HS-5 (cell line): ENCODE measurements at places on chromosomes 12 and 14.
A peak's percentile ranks its signal among the peaks of the same experiment; 100 is the strongest.

- DNase-seq = peak; percentile 84
Observed at GRCh38 chr12:116864371-116865160, 16.7 kb downstream of the HRK start.

DNA sequence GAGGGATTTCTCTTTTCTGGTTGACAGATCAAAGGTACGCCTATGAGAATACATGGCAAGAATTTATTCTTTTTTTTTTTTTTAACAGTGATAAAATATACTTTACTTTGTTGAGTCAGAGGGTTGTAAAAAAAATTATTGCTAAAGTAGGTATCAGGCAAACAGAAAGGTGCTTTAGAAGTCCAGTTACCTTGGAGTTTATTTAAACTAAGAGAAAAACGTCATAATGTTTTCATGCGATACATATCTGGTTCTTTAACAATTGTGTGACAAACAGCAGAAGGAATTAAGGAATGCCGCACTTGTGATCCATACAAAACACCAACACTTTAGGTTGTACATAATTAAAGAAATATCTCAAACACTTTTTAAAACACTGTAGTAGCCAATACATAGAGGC, 94.2 kb downstream of the BORCS5 start:
- DNase-seq = no peak

DNA sequence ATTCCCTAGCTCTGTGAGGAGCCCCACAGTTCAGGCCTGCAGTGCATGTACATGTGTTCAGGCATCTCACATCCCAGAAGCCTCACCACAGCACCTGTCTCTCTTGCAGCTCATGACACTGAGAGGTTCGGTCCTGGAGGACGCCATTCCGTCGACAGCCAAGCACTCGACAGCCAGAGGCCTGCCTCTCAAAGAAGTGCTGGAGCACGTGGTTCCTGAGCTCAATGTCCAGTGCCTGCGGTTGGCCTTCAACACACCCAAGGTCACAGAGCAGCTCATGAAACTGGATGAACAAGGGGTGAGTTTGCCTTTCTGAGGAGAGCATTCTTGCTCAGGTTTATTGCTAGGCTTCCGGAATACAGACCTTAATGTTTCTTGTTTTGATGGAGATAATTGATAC, 308.3 kb upstream of the RGS6 start:
- no peak for DNase-seq

GRCh38 chr12:4145990-4146859, 127.3 kb upstream of the CCND2 start:
- DNase-seq = no peak

- no peak for DNase-seq
Observed at GRCh38 chr14:90607141-90607540, 209.1 kb downstream of the TTC7B start.

DNA sequence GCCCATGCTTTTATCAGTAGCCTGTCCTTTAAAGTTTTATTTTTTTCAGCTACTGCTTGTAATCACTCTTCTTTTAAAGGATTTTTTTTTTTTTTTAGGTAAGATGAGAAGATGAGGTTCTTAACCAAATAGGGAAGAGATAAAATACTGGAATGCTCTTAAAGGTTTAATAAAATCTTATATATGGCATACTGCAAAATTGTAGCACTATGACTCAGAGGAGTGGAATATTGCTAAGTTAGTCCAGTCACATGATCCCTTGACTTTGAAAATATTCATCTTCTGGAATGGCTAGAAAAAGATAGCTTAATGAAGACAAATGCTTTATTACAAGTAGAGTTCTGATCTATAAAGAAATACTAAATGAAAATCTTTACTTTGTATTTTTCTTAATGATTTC, 116.6 kb downstream of the NAV3 start:
- DNase-seq = no peak

GRCh38 chr14:92848887-92849286, 54.8 kb downstream of the GOLGA5 start:
- no peak for DNase-seq

GRCh38 chr14:106792543-106792942, 1266.2 kb downstream of the TMEM121 start:
- DNase-seq = no peak

GRCh38 chr14:71682337-71682736, 249.9 kb upstream of the RGS6 start:
- no peak for DNase-seq

DNA sequence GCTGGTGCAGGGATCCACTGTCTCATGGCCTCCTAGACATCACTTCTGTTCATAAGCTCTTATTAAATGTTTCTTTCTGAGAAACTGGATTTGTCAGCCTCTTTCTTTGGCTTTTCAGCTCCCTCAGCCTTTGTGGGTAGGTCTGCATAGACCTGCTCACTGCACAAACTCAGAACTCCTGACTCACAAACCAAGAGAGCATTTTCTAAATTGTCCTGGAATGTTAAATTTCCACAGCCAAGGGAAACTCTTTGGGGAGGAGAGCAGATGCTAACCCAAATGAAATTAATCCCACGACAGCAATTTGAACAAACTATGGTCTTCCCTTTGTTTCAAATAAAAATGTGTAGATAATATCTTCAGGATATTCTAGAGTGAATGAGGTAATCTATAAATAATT, 19.5 kb upstream of the CERS5 start:
- no peak for DNase-seq

DNA sequence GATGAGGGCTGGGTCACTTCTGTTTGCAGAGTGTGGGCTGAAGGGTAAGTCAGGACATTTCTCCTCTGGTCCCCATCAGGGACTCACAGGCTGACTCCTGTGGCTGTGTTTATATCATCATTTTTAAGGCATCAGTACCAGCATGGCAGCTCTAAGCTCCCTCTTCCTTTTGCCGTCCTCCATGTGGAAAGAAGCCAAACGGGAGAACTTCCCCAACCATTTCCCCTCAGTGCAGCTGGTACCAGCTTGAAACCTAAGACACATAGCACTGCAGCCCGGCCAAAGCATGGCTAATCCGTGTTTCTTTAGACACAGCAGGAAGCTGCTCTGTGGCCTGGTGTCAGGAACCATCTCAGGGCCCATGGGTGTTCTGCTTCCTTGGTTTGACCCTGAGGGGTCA, 31.9 kb upstream of the ATP2A2 start:
- no peak for DNase-seq

DNA sequence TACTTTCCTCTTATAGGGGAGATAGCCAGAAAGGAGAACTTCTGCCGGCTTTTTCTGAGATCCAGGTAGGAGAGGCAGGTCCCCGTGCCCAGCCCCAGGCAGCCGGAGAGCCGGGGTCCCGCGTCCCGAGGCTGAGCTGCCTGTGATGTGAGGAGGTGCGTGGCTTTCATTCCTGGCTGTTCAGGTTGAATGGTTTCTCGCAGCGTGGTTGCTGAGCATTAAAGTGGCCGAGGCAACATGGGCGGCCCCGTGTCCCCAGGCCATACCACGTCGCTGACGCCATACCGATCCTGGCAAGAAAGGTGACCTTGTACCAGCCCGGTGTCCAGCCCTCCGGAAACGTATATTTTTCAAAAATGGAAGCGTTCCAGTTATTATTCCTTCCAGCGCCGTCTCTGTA, 116.7 kb upstream of the MYL2 start:
- no peak for DNase-seq

DNA sequence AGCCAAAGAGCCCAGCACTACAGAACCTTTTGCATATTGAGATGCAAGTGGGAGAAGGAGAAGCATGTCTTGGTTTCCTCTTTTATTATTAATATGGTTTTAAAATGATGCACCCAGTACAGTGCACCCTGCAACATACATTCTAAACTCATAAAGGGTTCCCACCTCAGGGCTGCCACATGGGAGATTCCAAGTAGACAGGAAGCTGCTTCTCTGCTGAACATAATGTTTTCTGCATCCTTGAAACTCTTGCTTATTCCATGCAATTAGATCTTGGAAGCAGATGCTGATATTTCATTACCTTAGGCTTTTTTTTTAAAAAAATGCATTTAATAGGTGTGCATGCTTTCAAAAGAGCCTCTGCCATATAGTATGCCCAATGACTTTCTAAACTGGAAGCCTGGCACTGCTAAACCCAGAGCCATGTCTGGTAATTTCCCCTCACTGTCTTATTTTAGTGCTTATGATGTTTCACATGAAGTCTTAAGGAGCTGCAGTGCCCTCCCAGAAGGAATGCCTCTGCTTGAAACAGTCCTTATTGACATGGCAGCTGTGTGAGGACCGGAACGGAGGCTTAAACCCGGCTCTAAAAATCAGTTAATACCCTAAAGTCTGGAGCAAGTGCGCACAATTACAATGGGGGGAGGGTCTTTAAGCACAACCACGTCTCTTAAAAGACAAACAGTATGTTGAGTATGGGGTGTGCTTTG, 2.0 kb upstream of the SIX1 start:
- DNase-seq = no peak

GRCh38 chr12:64608901-64609535, 1.3 kb upstream of the RASSF3 start:
- DNase-seq = peak; percentile 56

DNA sequence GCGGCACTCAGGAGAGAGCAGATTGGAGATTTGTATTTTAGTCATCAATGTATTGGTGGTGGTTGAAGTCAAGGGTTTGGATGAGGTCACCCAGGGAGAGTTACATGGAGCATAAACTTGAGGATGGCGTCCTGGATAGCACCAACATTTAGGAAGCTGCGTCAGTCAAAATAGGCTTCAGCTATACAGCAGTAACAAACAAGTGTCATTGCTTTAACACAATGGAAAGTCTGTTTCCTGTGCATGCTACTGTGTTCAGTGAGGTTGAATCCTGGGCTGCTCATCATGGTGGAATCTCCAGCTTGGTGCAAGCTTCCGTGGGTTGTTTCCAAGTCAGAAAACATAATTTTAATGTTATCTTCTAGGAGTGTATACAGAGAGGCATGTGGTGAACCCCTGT, 180.4 kb downstream of the CFAP54 start:
- no peak for DNase-seq

GRCh38 chr12:28578833-28579252, 388.6 kb downstream of the CCDC91 start:
- no peak for DNase-seq

GRCh38 chr12:89244536-89244935, 107.8 kb downstream of the DUSP6 start:
- no peak for DNase-seq

- no peak for DNase-seq
Observed at GRCh38 chr12:13046964-13047363, 2.8 kb downstream of the FAM234B start.

- DNase-seq = no peak
Observed at GRCh38 chr14:99549684-99550083, 54.3 kb downstream of the CCDC85C start.
